Articular chondrocyte of knee joint (primary cell): ENCODE measurements at places on chromosomes 16 and 17. TPM values are rescaled to one million over a fixed set of nuclear protein-coding genes. Genes with fewer than 3 reads are reported as not detected.

SLFN13 gene
- 0.13 and 0.22 TPM in 2 replicates for total RNA-seq

RABEP2 gene
- total RNA-seq, result 20.8 and 23.2 TPM in 2 replicates

SNTB2 gene
- total RNA-seq, result 66.7 and 69.9 TPM in 2 replicates

SHCBP1 gene
- 11.6 and 16.5 TPM in 2 replicates for total RNA-seq

PRAC2 gene
- total RNA-seq, result not detected in 2 replicates
